ENCODE measurements at places on chromosomes 1 and 21.

DNA sequence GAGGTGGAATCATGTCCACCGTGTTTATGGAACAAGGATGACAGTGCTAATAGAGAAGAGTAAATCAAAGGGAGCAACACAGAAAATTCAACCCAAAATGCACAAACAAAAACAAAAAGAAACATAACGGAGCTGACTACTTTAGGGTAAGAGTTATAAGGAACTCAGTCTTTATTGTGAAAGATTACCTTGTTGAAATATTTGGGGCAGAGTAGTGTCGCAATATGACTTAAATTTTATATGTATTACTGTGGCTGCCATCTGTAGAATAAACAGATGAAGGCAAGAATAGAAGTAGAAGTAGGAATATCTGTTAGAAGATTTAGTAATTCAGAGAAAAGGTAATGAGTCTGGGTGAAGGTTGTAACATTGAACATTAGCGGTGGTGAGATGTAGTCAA, 913.9 kb downstream of the BRINP3 start:
- DNase-seq = no peak

DNA sequence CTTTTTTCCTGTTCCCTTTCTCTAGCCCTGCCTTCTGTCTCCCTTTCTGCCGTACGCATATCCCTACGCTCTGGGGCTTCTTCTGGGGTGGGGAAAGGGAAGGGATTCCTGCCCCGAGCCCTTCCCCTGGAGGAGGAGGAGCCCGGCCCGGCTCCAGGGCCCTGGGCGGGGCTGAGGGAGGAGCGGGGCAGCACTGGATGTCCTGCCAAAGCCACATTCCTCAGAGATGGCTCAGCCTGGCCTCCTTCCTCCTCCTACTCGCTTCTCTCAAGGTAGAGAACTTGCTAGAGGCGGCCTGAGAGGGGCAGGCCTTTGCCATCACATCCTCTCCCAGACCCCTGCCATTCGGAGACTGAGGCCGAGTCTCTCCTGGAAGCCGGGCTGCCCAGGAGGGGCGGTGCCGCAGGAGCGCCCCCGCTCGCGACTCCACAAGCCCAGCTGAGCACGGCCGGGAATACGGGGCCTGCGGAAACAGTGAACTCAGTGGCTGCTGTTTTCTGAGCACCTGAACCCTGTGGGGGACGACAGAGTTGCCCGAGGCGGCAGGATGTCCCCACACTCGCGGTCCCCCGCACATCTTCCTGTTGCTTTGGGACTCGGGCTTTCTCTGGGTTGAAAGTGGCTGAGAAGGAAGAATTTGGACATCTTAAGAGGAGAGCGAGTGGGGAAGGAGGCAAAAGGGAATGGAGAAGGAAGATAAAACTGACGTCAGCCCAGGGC, 12.2 kb downstream of the ADAMTSL4 start:
- peak; percentile 99 for DNase-seq

GRCh38 chr1:41650028-41650880, 165.8 kb upstream of the EDN2 start:
- peak; percentile 20 for DNase-seq

DNA sequence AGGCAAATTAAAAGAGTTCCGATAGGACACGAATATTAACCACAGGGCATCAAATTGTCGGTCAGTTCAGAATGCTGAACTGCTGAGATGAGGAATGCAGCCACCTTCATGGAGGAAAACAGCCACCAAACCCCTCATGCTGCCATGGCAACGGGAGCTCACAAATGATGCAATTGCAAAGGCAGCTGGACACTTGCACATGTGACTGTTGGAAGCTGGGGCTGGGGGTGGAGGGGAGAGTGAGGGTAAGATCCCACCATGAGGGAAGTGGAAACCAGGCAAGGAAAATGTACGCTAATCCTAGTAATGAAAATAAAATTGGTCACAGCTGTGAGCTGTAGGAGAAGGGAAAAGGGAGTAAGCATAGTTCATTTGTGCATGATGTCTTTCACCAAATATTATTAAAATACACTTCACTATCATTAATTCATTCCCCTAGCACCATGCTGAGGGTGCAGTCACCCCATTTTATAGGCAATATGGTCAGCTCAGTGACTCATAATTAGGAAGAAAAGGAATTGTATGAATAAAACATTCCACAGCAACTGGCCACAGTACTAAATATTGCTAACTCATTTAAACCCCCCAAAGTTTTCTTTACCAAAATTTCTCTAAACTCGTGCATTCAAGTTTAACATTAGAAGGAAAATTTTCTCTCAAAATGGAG, 15.3 kb downstream of the BECN2 start:
- DNase-seq = no peak

DNA sequence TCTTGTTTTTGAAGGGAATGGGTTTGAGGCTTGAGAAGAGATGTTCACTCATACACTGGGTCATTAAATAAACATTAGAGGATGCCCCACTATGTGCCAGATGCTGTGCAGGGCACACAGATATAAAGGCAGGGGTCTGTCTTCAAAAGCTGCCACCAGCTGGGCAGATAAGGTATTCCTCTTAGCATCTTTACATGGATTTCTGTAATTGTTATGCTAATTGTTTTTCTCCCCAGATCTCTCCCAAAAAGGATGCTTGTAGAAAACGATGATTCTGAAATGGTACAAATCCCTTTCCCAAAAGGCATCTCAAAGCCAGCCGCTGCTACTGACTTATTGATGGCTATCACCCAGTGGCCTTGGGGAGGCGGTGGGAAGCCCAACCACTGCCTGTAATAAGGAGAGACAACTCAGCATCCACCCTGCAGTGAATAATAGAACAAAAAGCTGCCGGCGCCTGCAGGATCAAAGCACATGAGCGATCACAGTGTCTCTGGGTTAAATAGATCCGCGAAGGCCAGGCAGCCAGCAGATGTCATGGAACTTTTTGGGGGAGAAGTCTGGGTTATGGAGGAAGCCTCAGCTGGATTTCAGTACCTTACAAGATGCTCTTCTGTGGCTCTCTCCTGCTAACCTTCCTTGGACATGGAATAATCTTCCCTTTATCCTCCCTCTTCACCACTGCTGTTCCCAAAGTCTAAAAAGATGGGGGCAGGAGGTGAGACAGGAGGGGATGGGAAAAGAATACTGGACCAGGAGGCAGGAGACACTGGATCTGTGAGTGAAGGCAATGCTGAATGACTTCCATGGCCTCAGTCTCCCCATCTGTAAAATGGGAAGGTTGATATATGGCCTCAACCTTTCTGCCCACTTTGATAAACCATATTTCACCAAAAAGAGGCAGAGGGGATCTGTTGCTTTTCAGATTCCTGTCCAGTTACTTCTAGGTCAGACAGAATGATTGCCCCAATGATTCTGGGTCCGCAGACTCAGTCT, 54.8 kb upstream of the CD34 start:
- DNase-seq = no peak

GRCh38 chr1:235067396-235068157, 61.1 kb downstream of the TOMM20 start:
- DNase-seq = peak; percentile 97

DNA sequence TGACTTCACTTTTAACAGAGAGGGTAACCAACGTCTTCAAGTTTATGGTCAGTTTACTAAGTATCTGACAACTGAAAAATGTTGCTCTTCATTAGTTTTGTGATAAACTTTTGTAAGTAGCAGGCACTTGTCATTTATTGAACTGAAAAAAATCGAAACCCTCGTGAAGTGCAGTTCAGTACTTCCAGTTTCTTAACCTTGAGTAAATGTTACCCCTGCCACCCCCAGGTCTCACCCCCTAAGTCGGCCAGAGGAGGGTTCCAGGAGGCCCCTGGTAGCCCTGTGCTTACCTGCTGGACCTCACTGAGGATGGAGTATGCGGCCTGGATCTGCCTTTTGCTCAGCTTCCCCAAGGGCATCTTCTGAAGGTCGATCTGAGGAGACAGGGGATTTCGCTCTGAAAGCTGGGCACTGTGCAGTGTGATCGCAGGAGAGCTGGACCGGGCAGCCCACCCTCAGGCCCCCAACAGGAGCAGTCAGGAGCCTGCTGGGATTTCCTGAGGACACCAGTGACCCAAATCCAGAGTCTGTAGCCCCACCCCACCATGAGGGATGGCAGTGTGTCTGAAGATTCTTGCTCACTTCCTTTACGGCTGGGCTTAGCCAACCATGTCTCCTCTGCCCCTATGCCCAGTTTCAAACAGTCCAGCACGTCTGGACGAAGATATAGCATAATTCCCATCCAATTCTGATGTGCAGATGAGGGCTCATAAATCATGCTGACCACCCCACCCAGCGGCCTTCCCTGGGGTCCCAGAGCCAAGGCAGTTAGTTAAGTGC, 37.6 kb downstream of the PARP1 start:
- DNase-seq = no peak

DNA sequence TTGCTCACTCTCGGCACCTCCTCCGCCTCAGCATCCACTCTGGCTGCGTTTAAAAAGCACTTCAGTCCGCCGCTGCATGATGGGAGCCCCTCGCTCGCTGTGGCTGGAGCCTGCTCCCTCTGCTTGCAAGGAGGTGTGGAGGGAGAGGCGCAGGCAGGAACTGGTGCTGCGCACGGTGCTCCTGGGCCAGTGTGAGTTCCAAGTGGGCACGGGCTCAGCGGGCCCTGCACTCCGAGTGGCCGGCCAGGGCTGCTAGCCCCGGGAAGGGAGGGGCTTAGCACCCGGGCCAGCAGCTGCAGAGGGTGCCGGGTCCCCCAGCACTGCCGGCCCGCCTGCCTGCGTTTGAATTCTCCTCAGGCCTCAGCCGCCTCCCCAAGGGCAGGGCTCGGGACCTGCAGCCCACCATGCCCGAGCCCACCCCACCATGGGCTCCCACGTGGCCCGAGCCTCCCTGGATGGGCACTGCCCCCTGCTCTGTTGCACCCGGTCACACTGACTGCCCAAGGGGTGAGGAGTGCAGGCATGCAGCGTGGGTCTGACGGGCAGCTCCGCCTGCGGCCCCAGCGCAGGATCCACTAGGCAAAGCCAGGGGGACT, 1599.5 kb downstream of the NCAM2 start:
- DNase-seq = no peak

DNA sequence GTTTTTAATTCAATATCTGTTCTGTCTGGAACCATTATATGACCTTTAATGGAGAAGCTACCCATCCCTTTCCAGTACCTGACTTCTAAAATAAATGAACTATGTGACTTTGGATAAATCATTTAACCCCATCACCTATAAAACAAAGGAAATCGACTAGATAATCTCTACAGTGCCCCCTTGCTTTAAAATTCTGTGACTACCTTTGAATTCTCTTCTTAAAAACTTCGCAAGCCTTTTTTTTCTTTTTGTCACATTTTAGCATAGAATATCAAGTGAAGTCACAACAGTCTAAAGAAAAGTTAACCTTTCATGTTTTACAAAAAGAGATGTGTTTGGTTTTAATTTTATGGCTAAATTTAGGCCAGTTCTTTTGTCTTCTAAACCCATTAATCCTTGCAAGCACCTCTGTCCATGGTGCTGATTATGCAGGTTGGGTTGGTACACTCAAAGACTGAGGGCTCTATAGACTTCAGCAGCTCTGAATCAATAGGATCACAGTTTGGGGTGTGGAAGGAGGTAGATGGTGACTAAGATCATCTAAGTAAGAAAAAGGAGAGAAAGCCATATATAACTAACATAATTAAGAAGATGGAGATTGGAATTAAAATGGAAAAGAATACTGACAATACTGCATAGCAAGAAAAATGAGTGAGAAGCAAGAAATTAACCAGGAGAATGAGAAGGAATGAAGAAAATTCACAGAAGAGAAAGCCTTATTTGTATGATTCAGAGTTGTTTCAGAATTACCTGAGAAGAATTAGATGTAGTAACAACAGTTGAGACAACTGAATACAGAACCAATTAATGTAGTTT, 59.2 kb downstream of the TBX15 start:
- DNase-seq = peak; percentile 69

DNA sequence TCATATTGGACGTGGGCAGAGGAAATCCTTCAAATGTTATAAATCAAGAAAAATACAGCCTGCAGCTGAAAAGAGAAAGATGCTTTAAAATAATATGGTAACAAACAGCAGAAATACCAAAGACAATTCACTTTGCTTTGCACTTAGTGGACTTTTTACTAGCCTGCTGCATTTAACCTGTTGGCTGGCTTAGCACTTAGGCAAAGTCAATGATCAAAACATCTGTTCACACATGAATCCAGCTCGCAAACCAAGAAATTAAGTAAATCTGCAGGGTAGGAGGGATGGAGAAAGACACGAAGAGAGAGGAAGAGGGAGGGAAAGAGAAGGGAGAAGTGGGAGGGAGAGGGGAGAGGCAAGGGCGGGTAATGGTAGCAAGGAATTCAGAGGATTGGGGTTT, 103.6 kb upstream of the RAB4A start:
- no peak for DNase-seq

GRCh38 chr1:204145033-204145504, 6.8 kb downstream of the ETNK2 start:
- no peak for DNase-seq

DNA sequence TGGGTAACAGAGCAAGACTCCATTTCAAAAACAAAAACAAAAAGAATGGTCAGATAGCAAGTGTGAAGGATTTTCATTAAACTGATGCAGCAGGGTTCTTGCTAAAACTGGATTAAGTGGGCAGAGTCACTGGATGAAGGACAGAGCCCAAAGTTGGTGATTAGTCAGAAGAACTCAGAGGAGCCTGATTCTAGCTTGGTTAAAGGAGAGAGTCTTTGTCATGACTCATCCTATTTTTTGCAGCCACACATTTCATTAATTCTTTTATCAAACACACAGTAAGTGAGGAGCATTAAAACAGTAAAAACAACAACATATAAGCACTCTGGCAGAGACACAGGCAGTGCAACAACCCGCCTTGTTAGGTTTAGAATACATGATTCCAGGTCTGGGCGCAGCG, 56.0 kb upstream of the EDARADD start:
- DNase-seq = peak; percentile 6

DNA sequence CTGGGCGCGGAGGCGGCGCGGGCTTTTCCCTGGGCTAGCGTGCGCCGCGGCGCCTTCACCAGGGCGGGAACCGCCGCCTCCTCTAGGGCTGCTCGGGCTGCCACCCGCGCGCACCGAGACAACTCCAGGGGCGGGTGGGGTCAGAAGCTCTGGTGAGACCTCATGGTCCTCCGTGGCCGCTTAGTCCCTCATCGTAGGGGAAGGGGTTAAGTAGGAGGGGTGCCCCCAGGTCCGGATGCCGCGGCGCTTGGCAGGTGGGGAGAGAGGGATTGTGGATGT, 559 bp downstream of the SERTAD4 start:
- DNase-seq = peak; percentile 64

- DNase-seq = peak; percentile 25
Measured at GRCh38 chr1:236395230-236395946, 1.3 kb downstream of the EDARADD start.

DNA sequence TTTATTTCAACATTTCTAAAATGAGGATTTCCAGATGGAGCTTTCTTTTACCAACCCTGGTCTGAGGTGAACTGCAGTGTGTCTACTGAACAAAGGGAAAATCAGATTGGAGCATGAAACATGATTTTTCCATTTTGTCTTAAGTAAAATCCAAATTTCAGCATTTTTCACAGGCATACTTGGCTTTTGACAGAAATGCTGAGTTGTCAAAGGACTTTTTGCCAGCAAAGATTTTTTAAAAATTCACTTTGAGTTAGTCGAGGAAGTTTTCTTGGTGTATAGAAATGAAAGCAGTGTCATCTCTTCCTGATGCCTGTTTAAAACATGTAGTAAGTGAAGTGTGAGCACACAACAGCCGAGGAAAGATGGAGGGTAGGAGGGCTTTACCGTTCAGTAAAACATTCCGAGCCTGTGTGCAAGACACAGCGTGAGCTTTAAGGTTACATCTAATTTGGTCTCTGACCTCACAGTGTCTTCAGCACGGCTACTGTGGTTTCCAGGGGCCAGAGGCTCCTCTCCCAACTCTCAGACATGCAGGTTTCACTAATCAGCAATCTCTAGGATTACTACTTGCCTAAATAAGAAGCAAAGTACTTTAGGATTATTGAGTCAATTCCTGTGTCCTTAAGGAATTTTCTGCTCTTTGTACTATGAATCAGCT, 45.9 kb downstream of the SAMD13 start:
- peak; percentile 48 for DNase-seq

GRCh38 chr21:41601573-41602368, 93.8 kb upstream of the TMPRSS2 start:
- no peak for DNase-seq

All from foreskin fibroblast (primary cell).